KBM-7 (cell line): ENCODE measurements at places on chromosomes 11 and 22.
A peak's percentile ranks its signal among the peaks of the same experiment; 100 is the strongest.

- no peak for DNase-seq
Measured at GRCh38 chr11:23769214-23769613, 727.6 kb upstream of the LUZP2 start.

- DNase-seq, result no peak
Measured at GRCh38 chr11:96332126-96332771, 10.7 kb downstream of the MAML2 start.

GRCh38 chr11:29751618-29752017 is 265.2 kb downstream of the KCNA4 start:
- no peak for DNase-seq

DNA sequence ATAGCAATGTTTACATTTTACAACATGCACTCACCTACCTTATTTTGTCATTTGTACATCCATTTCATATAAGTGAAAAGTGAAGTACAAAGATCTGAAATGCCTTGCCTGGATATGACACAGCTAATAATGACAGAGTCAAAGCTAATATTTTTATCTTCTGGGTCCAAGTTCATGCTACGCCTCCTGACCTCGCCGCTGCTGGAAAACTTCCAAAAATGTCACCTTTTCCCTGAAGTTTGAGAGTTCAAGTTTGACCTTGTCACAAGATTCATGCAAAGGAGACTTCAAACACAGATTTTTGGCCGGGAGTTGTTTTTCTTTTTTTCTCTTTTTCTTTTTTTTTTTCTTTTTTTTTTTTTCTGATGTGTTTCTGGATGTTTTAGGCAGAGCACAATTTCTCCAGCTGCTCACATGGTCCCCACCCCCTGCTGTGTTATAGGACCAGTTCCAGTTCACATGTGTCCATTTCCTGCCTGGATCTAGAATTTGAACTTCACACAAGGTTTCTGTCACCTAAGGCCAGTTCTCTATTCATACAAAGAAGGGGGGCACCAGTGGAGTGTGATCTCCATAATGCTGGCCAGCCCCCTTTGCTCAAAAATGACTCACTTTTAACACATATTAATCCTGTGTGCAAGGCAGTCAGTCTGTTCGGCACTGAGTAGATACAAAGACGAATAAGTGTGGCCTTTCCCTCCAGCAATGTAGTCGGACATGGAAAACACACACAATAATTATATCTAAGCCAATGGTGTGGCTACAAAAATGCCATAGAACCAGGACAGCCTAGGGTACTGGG is 546.8 kb downstream of the BUD13 start:
- DNase-seq, result no peak

- DNase-seq, result no peak
Measured at GRCh38 chr11:315051-315481, 1.2 kb downstream of the IFITM1 start.

GRCh38 chr11:70158201-70158600 is 44.9 kb upstream of the FADD start:
- DNase-seq, result no peak

- DNase-seq, result peak; percentile 67
Measured at GRCh38 chr22:46004105-46004866, 27.3 kb upstream of the WNT7B start.

DNA sequence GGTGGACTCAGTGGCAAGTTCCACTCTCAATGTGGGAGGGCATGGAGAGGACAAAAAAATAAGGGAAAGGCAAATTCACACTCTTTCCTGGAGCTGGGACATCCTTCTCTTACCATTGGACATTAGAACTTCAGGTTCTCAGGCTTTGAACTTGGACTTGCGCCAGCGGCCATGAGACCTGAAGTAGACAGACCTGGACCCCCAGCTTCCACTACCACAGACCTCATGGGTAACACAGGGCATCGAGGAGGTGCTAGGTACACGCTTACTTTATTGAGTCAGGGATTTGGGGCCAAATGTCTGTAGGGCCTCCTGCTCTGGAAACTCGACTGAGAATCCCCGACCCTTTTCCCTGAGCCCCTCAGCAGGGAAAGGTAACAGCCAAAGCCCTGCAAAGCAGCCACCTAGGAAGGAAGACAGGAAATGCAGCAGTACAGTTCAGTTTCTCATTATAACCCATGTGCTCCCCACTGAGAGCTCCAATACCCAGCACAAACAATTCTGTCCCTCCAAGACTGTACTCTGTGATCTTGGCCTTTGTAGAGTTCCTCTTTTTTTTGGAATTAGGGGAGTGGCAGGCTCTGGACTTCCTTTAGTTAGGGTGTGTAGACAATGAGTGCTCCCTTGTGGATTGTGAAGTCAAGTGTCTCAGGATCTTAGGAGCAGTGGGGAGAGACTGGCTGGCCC is 5.7 kb downstream of the CHRNA10 start:
- peak; percentile 77 for DNase-seq

GRCh38 chr22:20425566-20426258 is 11.9 kb downstream of the SCARF2 start:
- no peak for DNase-seq

GRCh38 chr11:65182258-65183170 is 786 bp downstream of the CAPN1 start:
- DNase-seq, result no peak

DNA sequence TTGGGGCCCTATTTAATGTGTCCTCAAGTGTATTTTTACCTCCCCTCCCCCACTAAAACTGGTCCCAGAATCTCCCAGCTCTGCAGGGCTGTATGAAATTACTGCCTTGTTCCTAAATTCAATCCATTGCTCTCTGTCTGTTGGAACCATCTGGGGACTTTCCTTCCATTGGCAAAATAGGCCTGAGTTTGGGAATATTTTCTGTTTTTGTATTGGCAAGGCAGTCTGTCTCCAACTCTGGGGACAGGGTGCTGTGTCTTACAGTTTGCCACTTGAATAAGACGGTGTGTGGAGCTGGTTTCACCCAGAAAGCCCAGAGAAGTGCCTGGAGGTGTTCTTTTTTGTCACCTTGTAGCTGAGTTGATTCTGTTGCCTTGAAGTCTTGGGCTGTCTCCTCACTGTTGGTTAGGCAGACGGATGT is 1.3 kb downstream of the PACS1 start:
- DNase-seq, result no peak
